ENCODE measurements at places on chromosomes 6 and 20.

- DNase-seq = no peak
Observed at GRCh38 chr6:101079696-101080270, 198.7 kb upstream of the ASCC3 start.

GRCh38 chr6:127462376-127462775 is 3.2 kb upstream of the KIAA0408 start:
- no peak for DNase-seq

DNA sequence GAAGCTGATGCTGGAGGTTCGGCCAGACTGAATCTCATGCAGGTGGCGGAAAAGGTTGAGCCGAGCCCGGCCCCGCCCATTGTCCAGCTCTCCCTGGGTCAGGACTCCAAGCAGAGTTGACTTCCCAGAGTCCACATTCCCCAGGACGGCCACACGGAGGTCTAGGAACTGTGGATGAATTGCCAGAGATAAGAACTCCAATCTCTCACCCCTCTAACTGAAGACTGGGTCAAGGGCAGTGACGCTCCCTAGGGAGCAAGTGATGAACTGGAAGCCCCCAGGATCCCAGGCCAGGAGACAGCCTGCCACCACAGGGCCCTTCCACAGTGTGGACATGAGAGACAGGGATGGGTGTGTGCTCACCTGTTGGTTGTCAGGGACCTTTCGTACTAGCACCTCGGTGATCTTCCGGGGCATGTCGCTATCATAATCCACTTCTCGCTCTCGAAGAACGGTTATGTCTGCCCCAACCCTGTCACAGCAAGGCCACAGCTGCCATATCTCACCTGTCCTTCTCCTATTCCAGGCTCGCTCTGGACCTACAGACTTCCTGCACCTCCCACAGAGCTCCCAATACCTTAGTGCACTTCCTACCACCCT is 3.6 kb downstream of the GTPBP2 start:
- DNase-seq = no peak

GRCh38 chr6:33740794-33741193 is 5.9 kb downstream of the IP6K3 start:
- no peak for DNase-seq

DNA sequence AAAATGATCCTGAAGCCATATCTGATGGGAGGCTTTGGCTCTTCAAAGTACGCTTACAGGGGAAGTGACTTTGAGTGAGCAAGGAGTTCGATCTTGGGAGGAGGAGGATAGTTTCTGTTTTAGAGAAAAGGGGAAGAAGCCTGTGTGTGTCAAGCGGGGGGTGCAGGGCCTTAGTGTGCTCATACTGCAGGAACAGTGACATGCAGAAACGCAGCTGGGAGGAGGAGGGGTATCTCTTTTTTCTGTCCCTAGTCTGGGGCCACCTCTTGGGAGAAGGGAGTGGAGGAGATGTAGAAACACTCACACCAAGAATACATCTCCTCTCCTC is 19.8 kb downstream of the SIRPD start:
- no peak for DNase-seq

- no peak for DNase-seq
Observed at GRCh38 chr6:40210628-40211056, 276.4 kb upstream of the MOCS1 start.

DNA sequence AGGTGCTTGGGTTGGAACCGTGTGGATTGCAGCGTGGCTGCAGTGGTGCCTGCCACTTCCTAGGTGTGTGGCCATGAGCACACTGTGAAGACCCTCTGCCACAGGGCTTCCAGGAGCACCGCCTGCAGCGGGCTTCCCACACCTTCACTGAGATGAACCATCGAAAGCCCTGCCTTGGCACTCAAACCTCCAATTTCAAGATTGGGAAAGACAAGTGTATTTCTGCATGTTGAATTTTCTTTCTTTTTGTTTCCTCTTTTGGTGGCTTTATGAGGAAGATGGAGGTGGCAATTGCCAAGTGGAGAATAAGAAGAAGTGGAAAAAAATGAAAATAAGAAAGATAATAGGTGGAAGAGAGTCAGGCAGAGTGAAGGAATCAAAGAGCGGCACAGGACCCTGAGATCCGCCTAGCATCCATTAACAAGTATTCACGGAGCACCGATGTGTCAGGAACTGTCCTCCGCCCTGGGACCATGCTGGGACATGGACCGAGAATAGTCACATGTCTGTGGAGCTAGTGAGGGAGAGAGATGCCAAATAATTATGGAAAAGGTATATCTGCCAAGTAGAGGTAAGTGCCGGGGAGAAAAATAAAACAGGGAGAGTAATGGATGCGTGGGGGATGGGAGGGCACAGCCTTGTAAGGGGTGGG is 159.9 kb downstream of the BCAS1 start:
- no peak for DNase-seq

DNA sequence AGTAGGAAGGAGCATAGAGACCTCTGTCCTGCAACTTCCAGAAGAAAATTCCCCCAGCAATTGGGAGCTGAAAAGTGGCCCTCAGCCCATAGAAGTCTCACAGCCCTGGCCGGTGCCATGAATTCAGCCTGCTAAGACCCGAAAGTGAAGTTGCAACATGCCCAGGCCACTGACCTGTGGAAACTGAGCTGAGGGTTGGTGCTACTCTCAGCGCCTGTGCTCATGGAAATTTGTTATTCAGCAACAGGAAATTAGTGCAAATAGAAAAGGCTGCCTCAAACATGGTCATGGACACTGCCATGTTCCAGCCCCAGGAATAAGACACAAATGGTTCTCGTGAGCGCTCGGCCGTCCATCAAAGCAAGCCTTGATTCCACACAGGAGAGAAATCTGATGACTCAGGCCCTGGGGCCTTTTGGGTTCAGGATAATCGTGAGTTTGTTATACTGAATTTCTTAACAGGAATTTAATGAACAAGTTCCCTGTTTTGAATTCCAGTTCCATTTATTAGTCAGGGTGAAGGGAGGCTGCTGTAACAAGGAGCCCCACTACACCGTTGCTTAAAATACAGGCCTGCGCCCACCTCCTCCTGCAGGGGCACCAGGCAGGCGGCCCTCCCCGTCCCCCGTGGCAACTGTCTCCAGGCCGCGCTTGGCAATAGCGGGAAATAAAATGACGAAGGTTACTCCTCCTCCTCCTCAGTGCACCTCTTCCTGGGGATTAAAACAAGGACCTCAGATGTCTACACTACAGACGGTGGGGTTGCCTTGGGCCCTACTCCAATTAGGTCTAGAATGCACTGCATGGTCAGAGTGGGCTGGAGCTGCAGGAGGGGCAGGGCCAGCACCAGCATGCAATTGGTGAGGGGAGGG is 152.9 kb downstream of the ERMARD start:
- no peak for DNase-seq

DNA sequence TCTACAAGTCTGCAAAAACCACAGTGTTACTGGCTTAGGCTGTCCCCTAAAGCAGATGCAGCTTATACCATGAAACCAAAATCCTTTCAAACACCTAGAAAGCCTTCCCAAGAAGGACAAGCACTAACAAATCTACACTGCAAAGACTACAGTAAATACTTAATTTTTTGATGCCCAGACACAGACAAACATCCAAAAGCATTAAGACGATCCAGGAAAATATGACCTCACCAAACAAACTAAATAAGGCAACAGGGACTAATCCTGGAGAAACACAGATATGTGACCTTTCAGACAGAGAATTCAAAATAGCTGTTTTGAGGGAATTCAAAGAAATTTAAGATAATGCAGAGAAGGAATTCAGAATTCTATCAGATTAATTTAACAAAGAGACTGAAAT is 423.5 kb downstream of the COL12A1 start:
- no peak for DNase-seq

GRCh38 chr20:40812415-40812925 is 123.4 kb upstream of the MAFB start:
- no peak for DNase-seq

DNA sequence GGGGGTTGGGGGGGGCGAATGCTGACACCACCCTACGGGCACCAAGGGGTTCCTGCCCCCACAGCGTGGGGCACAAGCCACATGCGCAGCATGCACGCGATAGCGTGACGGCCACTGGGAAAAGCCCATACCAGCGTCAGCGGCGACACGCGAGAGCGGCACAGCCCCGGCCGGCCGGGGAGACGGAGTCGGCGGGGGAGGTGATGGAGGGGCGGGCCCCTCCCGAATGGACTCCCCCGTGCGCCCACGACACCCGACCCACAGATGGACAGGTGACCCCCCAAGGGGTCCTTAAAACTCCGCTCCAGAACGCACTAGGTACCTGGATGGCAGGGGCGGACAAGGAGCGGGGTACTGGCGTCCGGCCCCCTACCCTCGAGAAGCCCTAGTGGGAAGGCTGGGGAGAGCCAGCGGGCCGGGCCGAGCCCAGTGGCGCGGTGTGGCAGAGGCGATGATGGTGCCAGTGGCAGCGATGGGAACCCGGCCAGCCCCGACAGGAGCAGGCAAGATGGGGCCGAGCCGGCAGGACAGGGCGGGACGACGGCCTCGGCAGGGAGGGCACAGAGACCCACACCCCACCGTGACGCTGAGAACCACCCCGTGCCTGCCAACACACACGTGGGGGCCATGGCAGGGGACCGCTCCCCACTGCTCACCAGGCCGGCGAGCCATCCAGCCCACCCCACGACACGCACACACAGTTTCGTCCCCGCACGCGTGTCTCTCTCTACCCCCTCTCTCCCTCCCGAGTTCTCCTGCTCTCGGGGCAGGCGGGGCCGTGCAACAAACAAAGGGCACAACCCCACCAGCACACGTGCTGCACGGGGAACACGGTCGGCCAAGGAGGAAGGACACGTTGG is 1959.8 kb upstream of the DEFB115 start:
- no peak for DNase-seq

GRCh38 chr6:17900011-17900410 is 87.4 kb downstream of the KIF13A start:
- no peak for DNase-seq

GRCh38 chr6:125192610-125192930 is 39.0 kb downstream of the TPD52L1 start:
- DNase-seq = no peak

Measured in skeletal muscle cell (primary cell).